ENCODE measurements at places on chromosomes 4 and X.
A peak's percentile ranks its signal among the peaks of the same experiment; 100 is the strongest.

DNA sequence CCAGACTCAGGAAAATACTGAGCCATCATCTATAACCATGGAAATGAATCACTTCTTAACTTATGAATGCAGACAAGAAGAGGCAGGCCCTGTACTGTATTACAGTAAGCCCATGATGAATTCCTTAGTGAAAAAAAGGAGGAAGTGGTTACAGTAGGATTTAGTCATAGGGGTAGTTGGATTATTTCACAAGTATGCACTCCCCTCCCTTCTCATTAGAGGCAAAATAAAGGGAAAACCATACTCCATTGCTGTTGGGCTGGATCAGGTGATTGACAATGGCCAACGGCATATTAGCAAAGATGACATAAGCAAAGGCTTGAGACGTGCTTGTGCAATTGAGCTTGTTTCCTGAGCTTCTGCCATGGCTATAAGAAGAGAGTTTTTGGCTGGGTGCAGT, 181.1 kb upstream of the PRPS2 start:
- H3K27ac ChIP-seq: no peak overlapping the region
- no peak for DNase-seq
- no peaks in the 10 kb centered on the region for H3K4me1 ChIP-seq
- no peak overlapping the region for H3K4me3 ChIP-seq
- H3K27me3 ChIP-seq: no peaks in the 10 kb centered on the region

DNA sequence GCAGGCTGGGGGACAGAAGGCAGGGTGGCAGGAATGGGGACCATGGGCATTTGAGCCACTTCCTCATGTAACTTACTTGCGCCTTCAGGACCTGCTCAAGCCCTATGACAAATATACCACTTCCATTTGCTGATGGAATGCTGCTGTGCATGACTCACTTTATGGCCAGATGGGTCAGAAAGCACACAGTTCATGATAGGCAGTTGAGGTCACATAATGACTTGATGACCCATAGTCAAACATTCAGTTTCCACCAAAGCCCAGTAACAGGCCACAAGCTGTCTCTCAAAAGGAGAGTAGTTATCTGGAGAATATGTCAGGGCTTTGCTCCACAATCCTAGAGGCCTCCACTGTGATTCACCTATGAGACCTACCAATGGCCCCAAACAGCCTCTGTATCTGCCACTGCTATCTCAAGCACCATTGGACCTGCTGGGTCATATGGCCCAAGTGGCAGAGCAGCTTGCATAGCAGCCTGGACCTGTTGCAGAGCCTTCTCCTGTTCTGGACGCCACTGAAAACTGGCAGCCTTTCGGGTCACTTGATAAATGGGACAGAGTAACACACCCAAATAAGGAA, 5.3 kb upstream of the PAPSS1 start:
- no peak for DNase-seq
- H3K36me3 ChIP-seq: no peaks in the 10 kb centered on the region
- H3K4me3 ChIP-seq: no peak overlapping the region
- peaks cover 11% of the 10 kb centered on the region for H3K27me3 ChIP-seq

GRCh38 chr4:132123870-132124623, 1025.0 kb upstream of the PCDH10 start:
- no peak overlapping the region for H3K27ac ChIP-seq
- H3K27me3 ChIP-seq: no peaks in the 10 kb centered on the region
- no peak for DNase-seq
- no peak overlapping the region for H3K4me3 ChIP-seq
- no peaks in the 10 kb centered on the region for H3K4me1 ChIP-seq
- H3K36me3 ChIP-seq: no peaks in the 10 kb centered on the region

DNA sequence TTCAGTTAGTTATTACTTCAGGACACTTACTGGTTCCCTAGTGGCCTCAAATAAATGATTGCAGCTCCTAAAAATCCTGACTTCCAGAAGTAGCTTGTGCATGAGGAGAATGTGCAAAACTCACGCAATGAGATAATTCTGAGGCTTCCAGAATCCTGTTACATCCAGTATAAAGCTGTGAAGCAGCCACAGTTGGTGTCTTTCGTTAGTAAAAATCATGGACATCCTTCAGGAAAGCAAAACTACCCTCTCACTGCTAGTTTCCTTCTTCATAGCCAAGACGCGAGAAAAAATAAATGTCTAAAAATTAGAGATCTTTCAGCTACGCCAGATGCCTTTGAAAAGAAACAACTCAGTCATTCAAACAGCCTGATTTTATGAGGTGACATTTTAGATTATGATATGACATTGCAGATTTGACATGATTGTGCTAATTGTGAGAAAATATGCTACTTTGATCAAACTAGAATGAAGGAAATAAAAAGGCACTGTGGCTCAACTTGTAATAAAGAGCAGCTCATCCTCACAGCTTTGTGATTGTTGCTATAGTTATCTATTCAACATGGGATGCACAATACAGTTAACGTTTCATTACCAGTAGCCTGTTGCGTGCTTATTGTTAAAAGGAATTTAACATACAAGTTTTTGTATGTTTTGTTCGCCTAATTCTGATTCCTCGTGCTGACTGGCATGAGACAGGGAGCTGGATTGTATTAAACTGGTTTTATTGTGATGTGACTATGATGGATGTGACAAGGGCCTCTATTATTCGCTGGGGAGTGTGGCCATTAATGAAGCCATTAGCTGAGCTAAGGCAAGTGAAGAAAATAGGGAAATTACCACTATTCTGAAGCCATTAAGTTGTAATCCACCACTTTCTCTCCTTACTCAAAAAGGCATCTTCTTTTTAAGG, 40.5 kb downstream of the AFF2 start:
- no peak for DNase-seq
- H3K36me3 ChIP-seq: no peaks in the 10 kb centered on the region
- no peak overlapping the region for H3K27ac ChIP-seq
- H3K4me3 ChIP-seq: no peak overlapping the region
- peaks cover 2% of the 10 kb centered on the region for H3K4me1 ChIP-seq
- no peaks in the 10 kb centered on the region for H3K27me3 ChIP-seq

DNA sequence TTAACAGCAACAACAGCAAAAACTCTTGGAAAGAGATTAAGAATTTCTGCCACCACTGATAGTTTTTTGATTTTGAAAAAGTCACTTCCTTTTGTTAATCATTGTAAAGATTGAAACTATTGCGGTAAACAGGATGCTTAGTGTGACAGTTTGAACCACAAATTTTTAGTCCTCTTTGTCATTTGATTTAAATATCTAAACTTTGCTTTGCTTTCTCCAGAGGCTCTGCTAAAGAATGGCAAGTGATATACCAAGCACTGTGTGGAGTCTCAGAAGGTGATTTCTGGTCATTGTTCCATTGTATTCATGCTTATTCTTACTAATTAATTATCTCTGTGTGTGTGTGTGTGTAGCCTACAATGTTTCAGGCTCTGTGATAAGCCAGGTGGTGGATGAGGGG, 155.6 kb downstream of the BMPR1B start:
- DNase-seq: no peak
- H3K4me1 ChIP-seq: peaks cover 2% of the 10 kb centered on the region
- no peaks in the 10 kb centered on the region for H3K27me3 ChIP-seq

GRCh38 chr4:4851081-4851480, 8.4 kb upstream of the MSX1 start:
- H3K4me3 ChIP-seq: no peak overlapping the region
- H3K27me3 ChIP-seq: peaks cover 88% of the 10 kb centered on the region
- H3K27ac ChIP-seq: no peak overlapping the region
- peaks cover 21% of the 10 kb centered on the region for H3K4me1 ChIP-seq

- H3K27ac ChIP-seq: no peak overlapping the region
- H3K36me3 ChIP-seq: no peaks in the 10 kb centered on the region
- no peaks in the 10 kb centered on the region for H3K27me3 ChIP-seq
- DNase-seq: no peak
- no peak overlapping the region for H3K4me3 ChIP-seq
These were observed 186.3 kb downstream of the SLC7A11 start for GRCh38 chr4:138055890-138056289.

- no peak overlapping the region for H3K4me3 ChIP-seq
- peak; percentile 24 for DNase-seq
- peaks cover 11% of the 10 kb centered on the region for H3K4me1 ChIP-seq
- peak overlapping the region; percentile 7 for H3K27ac ChIP-seq
- no peaks in the 10 kb centered on the region for H3K36me3 ChIP-seq
- H3K27me3 ChIP-seq: no peaks in the 10 kb centered on the region
These were observed 74.8 kb downstream of the WWC2 start for GRCh38 chr4:183173580-183174526.

GRCh38 chr4:14934704-14935390, 67.4 kb upstream of the CPEB2 start:
- no peaks in the 10 kb centered on the region for H3K36me3 ChIP-seq
- no peak for DNase-seq
- H3K4me3 ChIP-seq: no peak overlapping the region
- no peak overlapping the region for H3K27ac ChIP-seq
- no peaks in the 10 kb centered on the region for H3K4me1 ChIP-seq

DNA sequence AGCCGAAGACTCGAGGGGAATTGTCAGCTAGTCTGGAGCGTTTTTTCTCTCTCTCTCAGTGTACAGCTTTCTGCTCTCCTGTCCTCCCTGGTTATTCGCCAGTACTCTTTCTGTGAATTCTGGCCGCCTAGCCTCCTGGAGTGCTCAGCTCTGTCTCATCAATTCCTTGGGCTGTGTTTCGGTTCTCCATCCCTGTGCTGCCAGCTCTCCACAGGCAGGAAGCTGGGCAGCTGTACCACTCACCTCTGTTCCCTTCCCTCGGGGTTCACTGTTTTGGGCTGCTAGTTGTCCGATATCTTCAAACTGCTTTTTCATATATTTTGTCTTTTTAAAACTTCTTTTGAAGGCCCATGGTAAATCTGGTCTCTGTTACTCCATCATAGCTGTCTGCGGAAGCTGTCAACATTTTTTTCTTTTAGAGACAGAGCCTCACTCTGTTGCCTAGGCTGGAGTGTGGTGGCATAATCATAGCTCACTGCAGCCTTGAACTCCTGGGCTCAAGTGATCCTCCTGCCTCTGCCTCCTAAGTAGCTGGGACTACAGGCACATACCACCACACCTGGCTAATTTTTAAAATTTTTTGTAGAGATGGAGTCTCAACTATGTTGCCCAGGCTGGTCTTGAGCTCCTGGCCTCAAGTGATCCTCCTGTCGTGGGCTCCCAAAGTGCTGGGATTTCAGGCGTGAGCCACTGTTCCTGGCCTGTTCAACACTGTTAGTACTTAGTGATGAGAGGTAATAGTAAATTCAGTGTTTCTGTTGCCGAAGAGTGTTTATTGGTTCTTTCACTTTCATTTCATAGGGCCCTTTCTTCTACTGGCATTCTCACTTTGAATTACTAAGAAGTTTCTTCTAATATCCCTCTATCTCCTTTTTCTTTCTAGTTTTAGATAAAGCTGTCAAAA, 18.6 kb downstream of the ZCCHC4 start:
- no peaks in the 10 kb centered on the region for H3K4me1 ChIP-seq
- H3K4me3 ChIP-seq: no peak overlapping the region
- H3K27ac ChIP-seq: no peak overlapping the region
- DNase-seq: no peak
- peaks cover 19% of the 10 kb centered on the region for H3K36me3 ChIP-seq

DNA sequence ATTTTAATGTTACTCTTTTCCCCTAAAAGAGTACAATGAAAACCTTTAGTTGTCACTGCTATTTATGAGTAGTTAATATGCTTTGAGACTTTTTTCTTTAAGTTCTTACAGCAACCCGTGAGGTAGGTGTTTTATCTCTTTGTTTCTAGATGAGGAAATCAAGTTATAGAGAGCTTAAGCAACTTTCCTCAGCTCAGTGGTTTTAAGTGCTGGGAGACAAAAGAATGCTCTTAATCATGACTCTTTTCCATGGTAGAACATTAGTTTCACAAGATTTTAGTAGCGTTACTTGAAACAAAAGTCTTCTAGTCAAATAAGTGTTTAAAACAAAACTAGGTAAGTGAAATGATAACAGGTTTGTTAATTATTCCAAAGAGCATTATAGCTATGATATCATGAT, 354.7 kb upstream of the PITX2 start:
- H3K27ac ChIP-seq: no peak overlapping the region
- no peaks in the 10 kb centered on the region for H3K36me3 ChIP-seq
- H3K27me3 ChIP-seq: no peaks in the 10 kb centered on the region

DNA sequence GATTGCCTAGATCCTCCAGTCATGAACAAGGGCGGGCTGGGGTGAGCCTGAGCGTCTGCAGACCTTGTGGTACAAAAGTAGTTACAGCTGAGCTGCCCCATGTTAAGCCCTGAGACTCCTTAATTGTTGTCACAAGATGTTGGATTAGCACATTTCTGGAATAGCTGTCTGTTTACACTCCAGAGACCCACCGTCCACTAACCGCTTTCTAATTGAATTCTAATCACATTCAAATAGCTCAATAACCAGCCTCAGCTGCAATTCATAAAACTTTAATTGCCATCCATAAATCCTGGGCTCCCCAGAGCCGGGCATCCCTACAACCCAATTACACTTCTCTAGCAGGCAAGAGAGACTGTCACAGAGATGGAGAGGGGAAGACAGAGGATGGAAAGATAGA, 1.6 kb upstream of the GSX2 start:
- H3K4me3 ChIP-seq: no peak overlapping the region
- DNase-seq: no peak
- H3K4me1 ChIP-seq: peaks cover 19% of the 10 kb centered on the region
- H3K27ac ChIP-seq: no peak overlapping the region

DNA sequence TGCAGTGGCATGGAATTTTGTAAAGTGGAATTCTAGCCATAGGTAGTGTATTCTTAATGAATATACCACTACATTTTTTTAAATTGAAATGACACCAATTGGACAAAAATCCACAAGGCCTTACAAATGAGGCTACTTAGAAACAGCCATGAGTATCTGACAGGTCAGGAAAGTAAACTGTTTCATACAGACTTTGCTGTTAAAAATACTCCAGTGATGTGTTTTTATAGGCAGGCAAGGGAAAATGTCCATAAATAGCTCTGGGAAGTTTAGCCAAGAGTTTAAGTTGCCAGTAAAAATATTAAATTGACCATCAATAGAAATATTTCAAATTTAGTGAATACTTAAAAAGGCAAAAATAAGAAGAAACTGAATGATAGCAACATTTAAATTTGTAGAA, 41.8 kb upstream of the PDLIM5 start:
- no peaks in the 10 kb centered on the region for H3K27me3 ChIP-seq
- no peak overlapping the region for H3K4me3 ChIP-seq
- H3K27ac ChIP-seq: no peak overlapping the region
- H3K4me1 ChIP-seq: peaks cover 3% of the 10 kb centered on the region

- no peak for DNase-seq
- no peak overlapping the region for H3K27ac ChIP-seq
- H3K4me3 ChIP-seq: no peak overlapping the region
- H3K4me1 ChIP-seq: peaks cover 2% of the 10 kb centered on the region
- no peaks in the 10 kb centered on the region for H3K36me3 ChIP-seq
These were observed 21.0 kb downstream of the PLS3 start for GRCh38 chrX:115581759-115582615.

- no peak overlapping the region for H3K4me3 ChIP-seq
- no peaks in the 10 kb centered on the region for H3K4me1 ChIP-seq
- no peaks in the 10 kb centered on the region for H3K27me3 ChIP-seq
- peaks cover 15% of the 10 kb centered on the region for H3K36me3 ChIP-seq
These were observed 21.6 kb downstream of the CENPU start for GRCh38 chr4:184712322-184712721.

GRCh38 chrX:65528705-65529340, 5.8 kb downstream of the LAS1L start:
- DNase-seq: peak; percentile 35
- H3K27ac ChIP-seq: no peak overlapping the region
- peaks cover 5% of the 10 kb centered on the region for H3K4me1 ChIP-seq
- H3K27me3 ChIP-seq: no peaks in the 10 kb centered on the region
- H3K4me3 ChIP-seq: no peak overlapping the region
- peaks cover 70% of the 10 kb centered on the region for H3K36me3 ChIP-seq

- peak overlapping the region; percentile 38 for H3K27ac ChIP-seq
- H3K4me1 ChIP-seq: peaks cover 19% of the 10 kb centered on the region
- H3K4me3 ChIP-seq: no peak overlapping the region
- H3K36me3 ChIP-seq: no peaks in the 10 kb centered on the region
- no peaks in the 10 kb centered on the region for H3K27me3 ChIP-seq
- DNase-seq: no peak
These were observed 92.6 kb upstream of the MAPK10 start for GRCh38 chr4:86452422-86452891.
